ENCODE measurements at places on chromosomes 2 and 18.

DNA sequence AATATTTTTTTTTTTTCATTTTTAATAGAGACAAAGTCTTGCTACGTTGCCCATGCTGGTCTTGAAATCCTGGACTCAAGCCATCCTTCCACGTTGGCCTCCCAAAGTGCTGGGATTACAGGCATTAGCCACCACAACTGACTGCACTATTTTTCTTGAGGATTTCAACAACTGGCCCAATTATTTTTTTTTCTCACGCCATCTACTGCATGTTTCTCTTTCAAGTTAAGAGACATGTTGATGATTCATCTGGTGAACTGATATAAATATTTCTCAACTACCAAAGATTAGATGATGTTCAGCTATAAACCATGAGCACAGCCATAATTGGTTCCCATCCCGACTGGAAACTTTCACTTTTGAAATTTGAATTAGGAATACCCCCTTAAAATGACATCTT is 688.4 kb upstream of the SYT4 start:
- no peak for DNase-seq

- DNase-seq: peak; percentile 12
These were observed 873.8 kb downstream of the SUCLG1 start for GRCh38 chr2:83585250-83585649.

DNA sequence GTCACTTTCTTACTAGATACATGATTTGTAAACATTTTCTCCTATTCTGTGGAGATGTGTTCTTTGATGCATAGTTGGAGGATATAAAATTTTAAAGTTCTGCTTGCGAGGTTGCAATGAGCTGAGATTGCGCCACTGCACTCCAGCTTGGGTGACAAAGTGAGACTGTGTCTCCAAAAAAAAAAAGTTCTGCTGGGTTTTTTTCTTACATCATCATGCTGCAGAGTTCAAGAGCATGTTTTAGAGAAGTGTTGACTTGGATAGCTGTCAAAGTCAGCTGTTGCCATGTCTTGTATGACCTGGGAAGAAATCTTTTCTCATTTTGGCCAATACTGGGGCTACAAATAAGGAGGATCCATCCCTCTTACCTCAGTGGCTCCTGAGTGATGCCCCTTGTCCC is 71.3 kb downstream of the UGGT1 start:
- no peak for DNase-seq

DNA sequence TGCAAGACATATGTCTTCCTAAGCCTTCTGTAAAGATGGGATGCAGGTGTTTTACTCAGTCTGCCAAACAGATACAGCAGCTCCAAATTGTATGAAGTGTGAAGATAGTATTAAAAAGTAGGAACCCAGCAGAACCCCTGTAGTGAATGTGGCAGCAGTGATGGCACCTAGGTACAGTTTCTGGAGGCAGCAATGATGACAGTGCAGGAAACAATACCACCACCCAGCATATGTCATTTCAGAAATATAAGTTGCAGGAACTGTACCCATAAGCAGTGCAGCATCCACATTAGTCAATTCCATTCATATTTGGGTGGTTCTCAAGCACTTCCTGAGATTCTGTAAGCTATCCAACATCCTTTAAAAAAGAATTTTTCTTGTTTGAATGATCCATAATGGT is 46.7 kb upstream of the ATP5MC3 start:
- no peak for DNase-seq

DNA sequence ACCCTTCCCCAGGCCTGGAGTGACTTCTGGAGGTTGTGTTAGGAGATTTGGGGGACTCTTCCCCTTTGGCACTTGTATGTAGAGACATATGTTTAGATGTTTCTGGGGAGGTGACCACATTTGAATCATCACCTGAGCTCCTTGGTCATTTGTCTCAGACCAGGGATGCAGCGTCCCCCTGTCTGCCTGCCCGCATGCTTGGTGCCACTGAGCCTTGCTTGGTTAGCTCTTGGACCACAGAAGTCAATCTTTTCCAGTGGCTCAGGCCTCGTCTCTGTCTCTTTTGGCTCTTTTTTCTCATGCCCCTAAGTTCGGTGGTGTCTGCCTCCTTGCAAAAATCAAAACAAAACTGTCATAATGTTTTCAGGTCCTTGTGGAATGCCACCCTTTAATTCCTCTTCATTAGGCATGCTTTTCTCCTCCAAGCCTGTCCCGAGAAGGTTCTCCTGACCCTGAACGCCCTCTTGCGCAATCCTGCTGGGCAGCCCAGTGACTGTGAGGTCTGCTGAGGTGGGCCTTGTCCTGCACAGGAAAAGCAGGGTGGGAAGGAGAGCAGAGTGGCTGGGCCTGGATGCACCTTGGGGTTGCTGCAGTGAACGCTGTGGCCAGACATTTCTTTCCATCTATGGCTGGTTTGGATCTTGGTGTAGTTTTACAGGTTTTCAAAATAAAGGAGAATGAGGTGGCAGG is 24.9 kb downstream of the GLI2 start:
- DNase-seq: peak; percentile 60

GRCh38 chr2:177165061-177165583 is 47.5 kb upstream of the HNRNPA3 start:
- peak; percentile 54 for DNase-seq

- no peak for DNase-seq
These were observed 2.7 kb downstream of the EPHA4 start for GRCh38 chr2:221569425-221569845.

- no peak for DNase-seq
These were observed 546.1 kb downstream of the PARD3B start for GRCh38 chr2:205091411-205091810.

DNA sequence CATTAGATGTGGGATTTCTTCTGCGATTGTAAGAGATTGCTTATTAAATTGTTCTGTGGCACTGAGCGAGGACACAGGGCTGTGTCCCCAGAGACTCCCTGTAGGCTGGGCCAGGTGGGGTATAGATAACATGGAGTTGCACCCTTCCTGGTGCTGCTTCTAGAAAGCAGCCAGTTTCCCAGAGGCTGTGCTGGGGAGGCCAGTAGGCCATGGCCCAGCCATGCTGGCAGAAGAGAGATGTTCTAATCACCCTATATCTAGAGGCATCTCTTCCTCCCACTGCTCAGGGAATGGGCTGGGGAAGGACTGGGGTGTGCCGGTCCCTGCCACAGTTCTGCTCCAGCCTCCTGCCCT is 66.9 kb downstream of the HS1BP3 start:
- DNase-seq: no peak

GRCh38 chr2:231001921-231002320 is 6.0 kb downstream of the SPATA3 start:
- DNase-seq: peak; percentile 34

GRCh38 chr2:232420463-232421188 is 14.0 kb downstream of the ALPG start:
- DNase-seq: peak; percentile 32

DNA sequence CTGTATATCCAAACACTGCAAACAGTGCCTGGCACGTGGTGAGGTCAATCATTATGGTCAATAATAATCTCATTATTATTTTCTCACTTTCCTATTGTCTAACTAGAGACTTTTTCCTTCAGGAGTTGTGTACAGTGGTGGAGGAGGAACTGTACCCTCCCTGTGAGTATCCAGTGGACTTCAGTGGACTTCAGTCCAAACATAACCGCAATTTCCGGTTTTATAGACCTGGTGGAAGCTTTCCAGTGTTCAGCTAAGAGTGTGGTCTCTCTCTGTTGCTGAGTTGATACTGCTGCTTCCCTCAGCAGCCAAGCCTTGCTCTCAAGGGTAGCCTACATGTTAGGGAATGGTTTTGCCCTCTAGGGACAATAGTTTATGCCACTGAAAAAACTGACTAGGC is 447.1 kb downstream of the TMEM182 start:
- DNase-seq: no peak

DNA sequence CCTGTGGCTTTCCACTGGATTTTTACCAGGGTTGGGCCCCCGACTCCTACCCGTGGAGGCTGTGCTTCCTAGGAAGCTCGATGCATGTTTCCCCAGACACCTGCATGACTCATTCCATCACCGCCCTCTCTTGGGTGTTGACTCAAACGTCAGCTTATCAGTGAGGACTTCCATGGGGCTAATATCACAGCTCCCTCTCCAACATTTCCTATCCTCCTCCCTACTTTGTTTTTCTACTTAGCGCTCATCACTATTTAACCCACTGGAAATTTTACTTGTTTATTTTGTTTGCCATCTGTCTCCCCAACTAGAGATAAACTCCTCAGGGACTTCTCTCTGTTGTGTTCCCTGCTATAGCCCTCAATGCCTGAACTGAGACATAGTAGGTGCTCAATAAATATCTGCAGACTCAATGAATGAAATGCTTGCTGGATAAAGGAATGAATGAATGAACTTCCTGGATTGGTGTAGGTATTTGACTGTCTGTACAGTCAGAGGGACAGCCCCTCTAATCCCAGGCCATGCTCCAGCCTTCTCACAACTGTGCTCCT is 89.7 kb upstream of the MSH2 start:
- no peak for DNase-seq

DNA sequence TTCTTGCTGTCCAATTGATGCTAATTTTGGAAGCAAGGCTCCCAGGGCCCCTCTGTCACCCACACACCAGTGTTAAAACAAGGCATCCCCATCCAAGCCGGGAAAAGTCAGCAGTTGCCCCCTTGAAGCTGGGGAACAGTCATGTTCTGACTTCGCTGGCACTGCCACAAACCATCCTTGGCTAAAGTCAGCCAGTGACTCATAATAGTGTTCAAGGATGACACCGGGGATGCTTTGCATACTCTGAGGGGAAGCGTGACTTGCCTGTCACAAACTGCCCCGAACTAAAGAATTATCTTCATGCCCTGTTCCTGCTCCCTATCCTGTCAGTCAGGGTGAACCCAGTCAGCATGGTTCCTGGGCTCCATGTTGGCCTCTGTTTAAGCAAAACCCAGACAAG is 37.0 kb downstream of the TGFA start:
- peak; percentile 13 for DNase-seq

DNA sequence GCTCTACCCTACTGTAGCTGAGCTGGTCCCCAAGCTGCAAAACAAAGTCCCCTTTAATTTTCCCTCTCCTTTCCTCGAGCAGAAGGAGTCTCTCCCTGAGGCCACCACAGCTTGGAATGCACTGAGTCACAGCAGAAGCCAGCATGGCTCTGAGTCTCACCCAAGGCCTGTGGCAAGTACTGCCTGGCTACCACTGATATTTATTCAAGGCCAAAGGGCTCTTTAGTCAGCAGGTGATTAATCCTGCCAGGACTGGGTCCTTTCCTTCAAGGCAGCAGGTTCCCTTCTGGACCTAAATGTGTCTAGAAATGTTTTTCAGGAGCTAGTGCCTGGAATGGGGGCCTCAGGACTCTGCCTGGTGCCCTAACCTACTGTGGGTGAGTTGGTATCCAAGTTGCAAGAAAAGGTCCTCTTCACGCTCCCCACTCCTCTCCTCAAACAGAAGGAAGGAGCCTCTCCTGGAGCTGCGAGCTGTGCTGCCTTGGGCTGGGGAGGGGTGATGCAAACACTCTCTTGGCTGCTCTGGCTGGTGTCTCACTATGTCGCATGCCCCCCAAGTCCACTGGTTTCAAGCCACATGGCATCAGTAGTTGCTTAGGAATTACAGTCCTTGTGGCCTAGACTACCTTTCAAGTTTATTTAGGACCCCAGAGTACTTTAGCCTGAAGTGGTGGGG is 53.4 kb downstream of the CD28 start:
- DNase-seq: peak; percentile 65

GRCh38 chr2:101463911-101464641 is 10.8 kb downstream of the RFX8 start:
- peak; percentile 80 for DNase-seq

GRCh38 chr18:24763765-24764513 is 303.5 kb downstream of the HRH4 start:
- DNase-seq: no peak

GRCh38 chr18:3041843-3042242 is 28.9 kb upstream of the LPIN2 start:
- DNase-seq: no peak

- no peak for DNase-seq
These were observed 35.1 kb upstream of the LHCGR start for GRCh38 chr2:48790407-48791170.

GRCh38 chr18:9855681-9856080 is 30.1 kb upstream of the TXNDC2 start:
- no peak for DNase-seq

GRCh38 chr2:206443735-206444527 is 599 bp downstream of the ADAM23 start:
- DNase-seq: peak; percentile 77

DNA sequence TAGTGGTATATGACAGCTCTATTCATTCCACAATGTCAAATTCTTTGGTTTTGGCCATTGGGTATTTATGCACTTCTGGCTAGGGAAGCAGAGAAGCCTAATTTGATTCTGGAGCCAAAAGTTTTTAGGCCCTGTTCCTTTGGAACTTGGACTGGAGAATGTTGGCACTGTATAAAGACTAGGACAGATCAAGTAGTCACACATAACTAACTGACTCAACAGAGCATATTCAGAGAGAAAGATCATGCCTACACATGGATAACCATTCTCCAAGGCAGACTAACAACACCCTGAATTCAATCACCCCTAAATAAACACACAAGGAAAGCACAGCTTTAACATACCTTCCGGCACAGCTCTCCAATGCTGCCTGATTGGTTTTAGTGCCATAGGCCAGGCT is 62.9 kb downstream of the ARHGAP15 start:
- DNase-seq: no peak

DNA sequence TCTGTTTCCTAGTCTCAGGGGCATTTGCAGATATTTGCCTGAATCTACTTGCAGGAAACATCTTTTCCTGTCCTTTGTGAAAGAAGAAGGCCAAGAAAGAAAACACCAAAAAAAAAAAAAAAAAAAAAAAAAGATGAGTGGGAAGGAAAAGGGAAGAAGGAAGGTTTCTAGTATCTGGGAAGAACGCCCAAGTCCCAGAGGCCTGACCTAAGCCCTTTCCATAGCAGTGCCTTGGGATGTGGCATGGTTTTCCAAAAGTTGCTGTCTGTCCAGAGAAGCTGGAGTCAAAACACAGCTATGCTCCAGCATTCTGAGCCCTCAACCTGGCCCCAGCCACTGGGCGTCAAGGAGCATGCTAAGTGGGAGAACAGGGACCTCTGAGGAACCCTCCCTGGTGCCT is 123.5 kb downstream of the INHBB start:
- peak; percentile 17 for DNase-seq

GRCh38 chr2:160270571-160271113 is 70.6 kb upstream of the ITGB6 start:
- peak; percentile 60 for DNase-seq

- no peak for DNase-seq
These were observed 2.9 kb downstream of the AGPS start for GRCh38 chr2:177395351-177396065.

DNA sequence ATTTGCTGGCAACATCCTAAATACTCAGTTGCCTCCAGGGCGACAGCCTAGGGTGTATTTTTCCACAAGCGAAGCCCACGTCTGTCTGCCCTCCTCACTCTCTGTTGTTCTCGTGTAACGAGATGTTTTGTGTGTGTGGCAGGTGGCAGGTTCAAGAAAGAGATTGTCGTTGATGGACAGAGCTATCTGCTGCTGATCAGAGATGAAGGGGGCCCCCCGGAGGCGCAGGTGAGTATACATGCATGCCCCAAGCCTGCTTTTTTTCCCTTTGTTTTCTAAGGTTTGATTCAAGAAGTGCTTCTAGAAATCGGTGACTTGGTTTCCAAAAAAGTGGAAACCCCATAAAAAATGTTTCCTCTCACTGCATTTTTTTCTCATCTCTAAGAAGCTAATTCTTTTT is 247.0 kb downstream of the AGAP1 start:
- DNase-seq: no peak

- peak; percentile 55 for DNase-seq
These were observed 70.2 kb upstream of the MEIS1 start for GRCh38 chr2:66364495-66365333.

- DNase-seq: no peak
These were observed 21.6 kb upstream of the CYRIA start for GRCh38 chr2:16687222-16687621.

GRCh38 chr18:49561289-49562193 is at the start of gene LIPG:
LIPG (plus strand) TSS chr18:49562057; CDS start chr18:49562309, 252 bp downstream.
- peak; percentile 50 for DNase-seq
